HCEC 1CT (cell line): ENCODE measurements at places on chromosomes 5 and 9.

- peak; percentile 14 for DNase-seq
Measured at GRCh38 chr5:10151656-10152055, 98.0 kb downstream of the ATPSCKMT start.

- no peak for DNase-seq
Measured at GRCh38 chr9:125140576-125140975, 2.8 kb downstream of the SCAI start.

GRCh38 chr5:154214371-154215106 is 24.0 kb downstream of the GALNT10 start:
- peak; percentile 83 for DNase-seq

GRCh38 chr9:5652821-5653220 is 23.9 kb downstream of the RIC1 start:
- no peak for DNase-seq

DNA sequence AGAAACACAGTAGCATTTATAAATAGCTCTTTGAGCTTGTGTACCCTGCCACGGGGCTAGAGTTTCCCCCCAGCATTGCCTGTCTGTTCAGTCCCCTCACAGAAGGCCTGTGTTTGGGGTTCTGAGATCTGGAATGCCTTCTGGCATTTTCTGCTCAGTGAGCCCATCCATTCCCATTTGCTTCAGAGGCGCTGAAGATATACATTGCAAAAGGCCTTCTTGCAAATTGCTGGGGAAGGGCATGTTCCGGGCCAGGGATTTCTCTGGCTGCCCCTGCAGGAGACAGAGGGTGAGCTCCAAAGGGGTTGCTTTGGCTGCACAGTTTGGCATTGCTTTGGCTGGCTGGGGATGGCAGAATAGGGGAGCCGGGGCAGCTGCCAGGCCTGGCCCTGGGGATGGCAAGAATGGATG is 308.4 kb downstream of the MSX2 start:
- no peak for DNase-seq

DNA sequence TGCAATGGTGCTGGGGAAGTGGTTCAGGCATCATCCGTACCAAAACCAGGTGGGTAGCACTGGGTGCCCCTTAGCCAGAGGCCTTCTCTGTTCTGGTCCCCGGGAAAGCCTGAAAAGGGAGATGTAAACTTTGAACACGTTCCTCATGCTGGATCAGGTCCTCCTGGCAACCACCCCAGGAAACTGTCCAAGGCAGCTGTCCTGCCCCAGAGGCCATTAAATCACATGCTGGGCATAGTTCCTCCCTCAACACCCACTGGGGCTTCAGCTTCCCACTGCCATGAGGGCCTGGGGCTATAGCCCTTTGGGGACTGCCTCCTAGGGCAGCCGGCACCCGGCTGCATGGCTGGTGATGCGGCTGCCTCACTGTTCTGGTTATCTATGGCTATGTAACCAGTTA is 228.9 kb upstream of the MVB12B start:
- DNase-seq = no peak
